ENCODE measurements at places on chromosomes 2 and 18. TPM values are rescaled to one million over a fixed set of nuclear protein-coding genes. Genes with fewer than 3 reads are reported as not detected.
A peak's percentile ranks its signal among the peaks of the same experiment; 100 is the strongest.

DNA sequence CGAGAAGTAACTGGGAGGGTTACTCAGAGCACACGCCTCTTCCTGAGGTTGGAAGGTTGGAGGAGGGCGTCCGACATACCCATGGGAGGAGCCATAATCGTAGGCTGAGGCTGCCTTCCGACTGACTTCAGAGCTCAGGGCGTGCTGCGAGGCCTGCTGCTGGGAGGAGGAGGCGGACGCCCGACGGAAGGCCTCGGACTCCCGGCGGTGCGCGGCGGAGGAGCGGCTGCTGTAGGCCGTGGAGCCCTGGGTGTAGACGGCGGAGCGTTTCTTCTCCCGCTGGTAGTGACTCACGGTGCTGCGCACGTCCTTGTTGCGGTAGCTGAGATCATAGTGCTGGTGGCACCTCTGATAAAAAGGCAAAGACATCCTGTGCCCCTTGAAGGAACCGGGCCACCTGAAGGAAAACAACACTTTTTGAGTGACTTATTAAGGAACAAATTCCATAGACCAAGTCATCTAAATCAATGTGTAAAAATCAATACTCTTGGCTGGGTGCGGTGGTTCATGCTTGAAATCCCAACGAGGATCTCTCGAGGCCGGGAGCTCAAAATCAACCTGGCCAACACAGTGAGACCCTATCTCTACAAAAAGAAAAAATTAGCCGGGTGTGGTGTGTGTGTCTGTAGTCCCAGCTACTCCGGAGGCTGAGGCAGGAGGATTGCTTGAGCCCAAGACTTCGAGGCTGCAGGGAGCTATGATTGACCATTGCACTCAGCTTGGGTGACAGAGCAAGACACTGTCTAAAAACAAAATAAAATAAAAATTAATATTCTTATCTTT is 4.7 kb downstream of the MYOM1 start:
- H3K4me1 ChIP-seq, result no peaks in the 10 kb centered on the region
- no peaks in the 10 kb centered on the region for H3K36me3 ChIP-seq
- no peak overlapping the region for H3K27ac ChIP-seq
- DNase-seq, result no peak
- no peak overlapping the region for H3K4me3 ChIP-seq

GRCh38 chr18:49169037-49169521 is 218.3 kb upstream of the SMAD7 start:
- H3K27me3 ChIP-seq, result no peaks in the 10 kb centered on the region
- H3K36me3 ChIP-seq, result no peaks in the 10 kb centered on the region
- no peak overlapping the region for H3K4me3 ChIP-seq
- DNase-seq, result no peak
- peak overlapping the region; percentile 20 for H3K27ac ChIP-seq

- no peaks in the 10 kb centered on the region for H3K27me3 ChIP-seq
- no peak overlapping the region for H3K4me3 ChIP-seq
- H3K36me3 ChIP-seq, result no peaks in the 10 kb centered on the region
- H3K4me1 ChIP-seq, result no peaks in the 10 kb centered on the region
Measured at GRCh38 chr2:27795868-27796277, 24.4 kb downstream of the MRPL33 start.

- H3K36me3 ChIP-seq, result no peaks in the 10 kb centered on the region
- no peak overlapping the region for H3K4me3 ChIP-seq
- DNase-seq, result no peak
- no peaks in the 10 kb centered on the region for H3K27me3 ChIP-seq
- no peaks in the 10 kb centered on the region for H3K4me1 ChIP-seq
Measured at GRCh38 chr2:115277366-115277765, 834.9 kb downstream of the DPP10 start.

DNA sequence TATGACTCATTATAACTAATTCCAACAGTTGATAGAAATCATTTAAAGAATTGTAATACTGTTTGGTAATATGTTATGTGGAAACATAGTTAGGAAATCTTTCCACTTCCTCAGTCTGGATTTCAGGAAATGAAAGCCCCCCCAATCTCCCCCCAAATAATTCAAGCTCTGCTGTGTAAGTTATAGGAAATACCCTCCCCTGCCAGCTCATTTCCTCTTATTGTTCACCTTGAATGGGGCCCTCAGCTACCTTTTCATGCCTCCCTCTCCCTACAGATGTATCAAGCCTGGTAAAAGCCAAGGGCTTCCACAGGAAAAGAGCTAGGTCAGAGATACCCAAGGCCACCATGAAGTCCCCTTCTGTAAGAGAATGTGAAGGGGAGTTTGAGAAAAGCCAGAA is 155.5 kb downstream of the CNTNAP5 start:
- H3K4me1 ChIP-seq, result no peaks in the 10 kb centered on the region
- no peak overlapping the region for H3K27ac ChIP-seq
- no peaks in the 10 kb centered on the region for H3K36me3 ChIP-seq
- DNase-seq, result no peak

DNA sequence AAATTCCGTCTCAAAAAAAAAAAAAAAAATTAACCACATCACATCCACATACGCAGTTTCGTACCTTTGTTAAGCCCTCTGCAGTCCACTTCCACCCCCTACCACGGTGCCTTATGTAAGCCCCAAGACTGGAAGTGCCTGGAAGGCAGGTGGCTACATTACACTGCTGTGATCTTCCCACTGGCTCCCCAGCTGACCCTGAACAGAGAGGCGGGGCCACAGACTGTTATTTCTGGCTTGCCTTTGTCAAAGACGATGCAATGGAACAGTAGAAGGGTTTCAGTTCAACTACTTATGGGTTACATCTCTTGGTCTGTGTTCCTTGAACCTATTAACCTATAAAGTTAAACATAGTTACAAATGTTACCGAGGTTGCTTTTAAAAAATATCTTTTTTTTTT is 15.7 kb upstream of the COX7A2L start:
- H3K36me3 ChIP-seq, result no peaks in the 10 kb centered on the region
- no peaks in the 10 kb centered on the region for H3K27me3 ChIP-seq
- no peak overlapping the region for H3K27ac ChIP-seq

GRCh38 chr2:238582159-238582558 is 155.4 kb downstream of the ASB1 start:
- H3K36me3 ChIP-seq, result no peaks in the 10 kb centered on the region
- DNase-seq, result no peak
- H3K27me3 ChIP-seq, result no peaks in the 10 kb centered on the region

GRCh38 chr18:25360301-25360899 is 8.4 kb upstream of the ZNF521 start:
- H3K4me1 ChIP-seq, result no peaks in the 10 kb centered on the region
- H3K27ac ChIP-seq, result no peak overlapping the region
- no peak overlapping the region for H3K4me3 ChIP-seq
- H3K36me3 ChIP-seq, result no peaks in the 10 kb centered on the region
- no peaks in the 10 kb centered on the region for H3K27me3 ChIP-seq

GRCh38 chr2:240461471-240462072 is 26.1 kb downstream of the GPC1 start:
- no peaks in the 10 kb centered on the region for H3K36me3 ChIP-seq
- H3K4me1 ChIP-seq, result no peaks in the 10 kb centered on the region
- H3K27ac ChIP-seq, result no peak overlapping the region

- H3K4me1 ChIP-seq, result no peaks in the 10 kb centered on the region
- no peaks in the 10 kb centered on the region for H3K36me3 ChIP-seq
- DNase-seq, result no peak
- H3K27ac ChIP-seq, result no peak overlapping the region
- no peak overlapping the region for H3K4me3 ChIP-seq
- H3K27me3 ChIP-seq, result no peaks in the 10 kb centered on the region
Measured at GRCh38 chr18:24370120-24370519, 27.5 kb downstream of the OSBPL1A start.

DNA sequence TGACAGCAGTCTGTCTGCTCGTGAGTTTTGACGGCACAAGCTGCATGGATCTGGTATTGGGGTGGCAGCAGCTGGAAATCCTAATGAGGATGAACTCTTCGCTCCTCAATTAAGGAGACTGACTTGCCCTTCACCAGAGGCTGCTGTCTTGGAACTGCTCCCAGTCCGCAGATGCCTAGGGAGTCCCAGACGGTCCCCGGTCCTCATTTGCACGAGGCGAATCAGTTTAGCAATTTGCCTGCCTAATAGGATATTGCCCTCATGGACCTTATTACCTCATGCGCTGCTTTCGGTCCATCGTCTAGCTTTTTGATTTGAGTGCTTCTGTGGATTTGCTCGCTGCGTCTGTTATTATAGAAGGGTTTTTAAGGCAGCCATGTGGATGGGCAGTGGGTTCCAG is 40.6 kb downstream of the ASAP2 start:
- no peak for DNase-seq
- no peak overlapping the region for H3K4me3 ChIP-seq
- no peak overlapping the region for H3K27ac ChIP-seq
- H3K36me3 ChIP-seq, result no peaks in the 10 kb centered on the region
- H3K4me1 ChIP-seq, result peaks cover 20% of the 10 kb centered on the region

DNA sequence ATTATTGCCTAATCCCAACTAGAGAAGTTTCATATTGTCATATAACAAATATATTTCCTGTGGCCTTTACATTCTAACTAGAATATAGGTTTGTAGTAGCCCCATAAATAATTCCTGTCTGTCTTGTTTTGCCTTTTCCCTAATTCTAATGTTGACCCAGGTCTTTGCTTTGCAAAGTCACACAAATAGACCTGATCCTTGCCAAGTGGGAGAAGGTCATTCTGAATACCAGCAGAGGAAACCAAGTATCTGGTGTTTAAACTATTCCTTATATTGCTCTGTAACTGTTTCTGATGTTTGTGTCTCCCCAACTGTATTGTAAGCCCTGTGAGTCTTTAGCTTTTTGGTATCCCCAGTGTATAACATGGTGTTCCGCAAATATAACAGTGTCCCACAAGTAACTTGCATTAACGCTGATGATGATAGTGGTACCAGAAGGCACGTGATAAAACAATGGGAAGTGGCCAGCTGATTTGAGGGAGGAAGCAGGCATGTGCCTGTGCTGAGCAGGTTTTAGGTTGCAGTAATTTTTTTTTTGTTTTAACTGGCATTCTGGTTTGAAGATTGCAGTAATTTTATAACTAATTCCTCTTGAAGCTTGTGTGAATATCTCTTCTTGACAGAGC is 11.1 kb downstream of the HADHB start:
- no peaks in the 10 kb centered on the region for H3K27me3 ChIP-seq
- no peak overlapping the region for H3K27ac ChIP-seq
- no peak overlapping the region for H3K4me3 ChIP-seq
- DNase-seq, result no peak

GRCh38 chr2:147288131-147288530 is 556.7 kb upstream of the ACVR2A start:
- H3K4me3 ChIP-seq, result no peak overlapping the region
- no peaks in the 10 kb centered on the region for H3K27me3 ChIP-seq
- H3K27ac ChIP-seq, result no peak overlapping the region
- no peak for DNase-seq

GRCh38 chr18:47932603-47933002 is 2.1 kb upstream of the SMAD2 start:
- no peaks in the 10 kb centered on the region for H3K4me1 ChIP-seq
- no peak overlapping the region for H3K27ac ChIP-seq
- DNase-seq, result no peak
- no peak overlapping the region for H3K4me3 ChIP-seq
- no peaks in the 10 kb centered on the region for H3K36me3 ChIP-seq

- H3K4me3 ChIP-seq, result no peak overlapping the region
- no peak overlapping the region for H3K27ac ChIP-seq
- DNase-seq, result no peak
- H3K36me3 ChIP-seq, result no peaks in the 10 kb centered on the region
Measured at GRCh38 chr2:174442546-174443510, 44.0 kb downstream of the GPR155 start.

The ZRANB3 gene
- 2.6 TPM for polyA plus RNA-seq

The SPR gene
- 11.9 TPM for polyA plus RNA-seq

The FEV gene
- not detected for polyA plus RNA-seq

The SCG2 gene
- 3.6 TPM for polyA plus RNA-seq

The GAL3ST2 gene
- 0.05 TPM for polyA plus RNA-seq

The CYP26B1 gene
- 1.5 TPM for polyA plus RNA-seq

The BOLL gene
- not detected for polyA plus RNA-seq

Data from ovary (tissue), 10 donors.